ENCODE measurements at places on chromosomes 5 and 9. TPM values are rescaled to one million over a fixed set of nuclear protein-coding genes. Genes with fewer than 3 reads are reported as not detected.
A peak's percentile ranks its signal among the peaks of the same experiment; 100 is the strongest.

Gene ABLIM3
- not detected for total RNA-seq

DNA sequence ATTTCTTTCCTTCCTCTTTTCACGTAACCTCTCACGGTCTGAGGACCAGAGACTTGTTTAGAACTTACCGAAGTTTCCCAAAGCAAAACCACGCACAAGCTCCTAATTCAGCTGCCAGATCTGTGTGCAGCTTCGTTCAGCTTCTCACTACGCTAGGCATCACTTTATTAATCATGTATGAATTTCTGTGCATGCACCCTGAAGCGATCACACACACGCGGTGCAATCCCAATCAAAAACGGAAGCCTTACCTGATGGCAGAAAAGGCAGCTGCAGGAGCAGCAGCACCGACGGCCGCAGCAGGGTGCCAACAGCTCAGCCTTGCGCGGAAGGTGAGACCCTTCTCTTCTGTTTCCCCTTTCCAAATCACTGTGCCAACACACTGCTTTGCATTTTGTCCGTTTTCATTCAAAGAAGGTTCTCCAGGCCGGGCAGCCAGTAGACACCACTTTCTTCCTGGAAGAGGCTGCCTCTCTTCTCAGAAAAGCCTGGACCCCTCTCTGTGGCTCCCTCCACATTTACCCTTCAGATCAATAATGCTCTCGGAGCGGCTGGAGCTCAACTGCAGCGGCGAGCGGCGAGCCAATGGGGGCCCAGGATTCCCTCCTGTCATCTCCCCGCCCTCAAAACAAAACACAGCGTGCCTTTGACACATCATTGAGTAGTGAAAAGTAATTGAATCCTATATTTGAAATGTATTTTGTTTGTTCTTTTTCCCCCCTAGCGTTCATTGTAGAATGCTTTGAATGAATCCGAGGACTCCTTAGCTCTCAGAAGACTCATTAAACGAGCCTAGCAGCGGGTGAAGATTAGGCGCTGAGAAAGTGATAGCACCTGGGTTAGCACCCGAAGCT lies at the start of gene CDH12:
Gene CDH12, minus strand, starts transcription at position 538 of the 854 bp plus-strand sequence.
- peak; percentile 7 for DNase-seq
- no peaks in the 10 kb centered on the region for H3K36me3 ChIP-seq
- H3K4me1 ChIP-seq = peaks cover 6% of the 10 kb centered on the region
- no peak within 1 kb of the TSS for H3K27ac ChIP-seq

DNA sequence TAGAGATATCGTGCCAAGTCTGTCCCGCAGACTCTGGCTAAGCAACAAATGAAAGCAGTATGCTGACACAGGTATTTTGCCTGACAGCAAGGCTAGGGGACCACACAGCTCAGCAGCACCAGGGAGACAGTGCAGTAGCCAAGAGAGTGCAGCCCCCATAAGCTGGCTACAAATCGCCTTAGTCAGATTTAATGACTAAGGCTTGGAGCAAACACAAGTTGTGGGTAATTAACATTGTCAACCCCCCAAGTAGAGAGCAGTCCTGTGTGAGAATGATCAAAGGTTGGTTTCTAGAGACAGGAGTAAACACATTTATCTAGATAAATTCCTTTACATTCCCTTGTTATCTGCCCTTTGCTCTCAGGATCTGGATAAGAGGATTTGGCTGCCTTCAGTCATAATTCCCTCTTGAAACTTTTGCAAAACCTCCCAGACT lies 1434.5 kb upstream of the CDH6 start:
- H3K27ac ChIP-seq = no peak overlapping the region
- DNase-seq = no peak
- H3K36me3 ChIP-seq = no peaks in the 10 kb centered on the region
- no peak overlapping the region for H3K4me3 ChIP-seq

DNA sequence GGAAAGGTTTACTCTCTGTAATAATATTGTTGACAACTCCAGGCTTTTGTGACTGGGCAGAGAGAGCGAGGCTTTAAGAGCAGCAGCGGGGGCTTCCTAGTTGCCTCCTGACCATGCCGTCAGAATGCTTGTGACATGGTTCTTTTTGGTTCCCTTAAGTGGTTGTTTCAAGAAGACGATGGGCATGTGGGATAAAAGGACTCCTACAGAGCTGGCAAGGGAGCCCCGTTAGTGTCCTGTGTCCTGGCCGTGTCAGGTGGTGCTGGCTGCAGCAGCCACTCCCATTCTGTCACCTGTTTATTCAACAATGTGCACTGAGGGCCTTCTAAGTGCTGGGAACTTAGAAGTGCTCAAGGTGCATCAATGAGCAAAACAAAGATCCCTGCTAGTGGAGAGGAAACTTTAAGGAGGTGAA lies 19.7 kb downstream of the LCP2 start:
- no peak for DNase-seq
- peaks cover 52% of the 10 kb centered on the region for H3K36me3 ChIP-seq
- H3K27me3 ChIP-seq = no peaks in the 10 kb centered on the region
- H3K4me1 ChIP-seq = peaks cover 91% of the 10 kb centered on the region

GRCh38 chr5:150632305-150633160 lies 7.9 kb upstream of the SYNPO start:
- peaks cover 5% of the 10 kb centered on the region for H3K27me3 ChIP-seq
- DNase-seq = no peak
- H3K4me1 ChIP-seq = no peaks in the 10 kb centered on the region

DNA sequence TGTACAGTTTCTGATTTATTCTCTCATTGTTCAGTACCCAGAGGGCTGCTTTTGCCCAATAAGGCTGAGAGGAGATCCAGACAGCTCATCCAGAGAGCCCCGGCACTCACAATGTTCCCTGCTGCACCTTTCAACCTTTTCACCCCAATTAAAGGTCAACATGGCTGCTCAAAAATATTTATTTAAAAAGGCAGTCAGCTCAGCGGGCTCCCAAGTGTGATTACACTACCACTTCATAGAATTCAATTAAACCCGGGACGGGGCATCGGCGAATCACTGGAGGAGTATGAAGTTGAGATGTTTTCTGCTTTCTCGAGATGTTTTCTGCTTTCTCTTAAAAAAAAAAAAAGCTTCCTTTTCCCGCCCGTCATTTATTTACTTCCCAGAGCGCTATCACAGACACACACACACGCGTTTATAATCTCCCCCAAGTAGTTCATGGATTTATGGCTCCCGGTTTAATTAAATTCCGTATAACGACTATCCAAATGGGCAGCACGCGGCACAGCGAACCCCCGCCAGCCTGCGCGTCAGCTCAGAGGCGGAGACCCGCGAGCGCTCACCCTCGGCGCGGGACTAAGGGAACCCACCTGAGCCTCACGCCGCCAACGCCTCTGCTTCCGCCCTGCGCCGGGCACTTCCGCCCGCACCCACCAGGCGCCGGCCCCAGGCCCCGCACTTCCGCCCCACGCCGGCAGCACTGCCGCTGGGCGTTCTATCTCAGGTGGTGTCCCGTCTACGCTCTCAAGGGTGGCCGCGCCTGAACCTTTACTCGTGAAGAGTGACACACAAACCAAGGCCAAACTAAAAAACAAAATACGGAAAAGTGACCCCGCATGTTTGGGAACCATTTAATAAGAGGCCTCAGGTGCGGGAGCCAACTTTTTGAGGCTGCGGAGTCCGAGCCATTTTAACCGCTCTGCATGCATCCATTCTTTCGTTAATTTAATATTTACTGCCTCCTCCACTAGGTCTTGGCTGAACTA lies at the start of gene C5orf63:
Gene C5orf63, minus strand, starts transcription at position 642 of the 986 bp plus-strand sequence. CDS start 14,507 bp downstream, outside the sequence.
- peaks cover 18% of the 10 kb centered on the region for H3K36me3 ChIP-seq
- H3K27me3 ChIP-seq = no peaks in the 10 kb centered on the region
- peaks cover 21% of the 10 kb centered on the region for H3K4me1 ChIP-seq
- H3K27ac ChIP-seq = peak within 1 kb of the TSS; percentile 90

DNA sequence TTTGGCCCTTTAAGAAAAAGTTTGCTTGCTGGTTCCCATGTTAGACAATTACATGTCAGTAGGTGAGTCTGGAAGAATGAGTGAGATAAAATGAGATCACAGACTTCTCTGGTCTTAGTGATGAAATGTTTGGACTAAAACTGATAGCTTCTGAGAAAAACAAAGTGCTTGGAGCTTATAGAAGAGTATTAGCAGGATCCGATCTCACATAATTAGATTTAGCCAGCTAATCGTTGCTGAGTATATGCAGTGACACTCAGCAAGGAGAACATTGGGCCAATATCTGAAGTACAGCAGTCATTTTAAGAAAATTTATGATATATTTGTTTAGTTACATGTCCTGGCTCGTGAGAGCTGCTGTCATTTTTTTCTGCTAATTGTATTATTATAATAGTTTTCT lies 135.8 kb downstream of the SNCAIP start:
- H3K36me3 ChIP-seq = no peaks in the 10 kb centered on the region
- no peak overlapping the region for H3K4me3 ChIP-seq
- H3K27me3 ChIP-seq = no peaks in the 10 kb centered on the region
- H3K4me1 ChIP-seq = no peaks in the 10 kb centered on the region
- no peak for DNase-seq

- no peak overlapping the region for H3K27ac ChIP-seq
- H3K4me3 ChIP-seq = no peak overlapping the region
- DNase-seq = no peak
Observed at GRCh38 chr9:105661011-105661410, 1.2 kb upstream of the TAL2 start.

DNA sequence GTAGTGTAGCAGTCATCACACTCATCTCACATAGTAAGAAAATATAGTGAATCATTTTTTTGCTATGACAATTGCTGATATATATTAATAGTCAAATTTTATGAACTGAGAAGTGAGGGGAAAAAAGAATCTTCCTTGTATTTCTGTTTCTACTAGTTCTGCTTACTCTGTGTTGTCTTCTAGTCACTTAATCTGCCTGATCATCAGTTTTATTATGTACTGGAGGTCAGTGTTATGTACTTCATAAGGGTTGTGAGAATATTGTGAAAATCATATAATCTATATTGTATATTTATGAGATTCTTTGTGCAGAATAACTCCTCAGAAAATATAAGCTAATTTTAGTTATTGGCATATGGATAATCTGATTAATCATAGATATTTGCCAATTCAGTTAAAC lies 546.9 kb upstream of the RIOK2 start:
- no peak overlapping the region for H3K27ac ChIP-seq
- no peaks in the 10 kb centered on the region for H3K36me3 ChIP-seq
- no peak for DNase-seq
- no peaks in the 10 kb centered on the region for H3K4me1 ChIP-seq
- no peak overlapping the region for H3K4me3 ChIP-seq

- H3K27ac ChIP-seq = no peak overlapping the region
- H3K27me3 ChIP-seq = peaks cover 5% of the 10 kb centered on the region
- H3K36me3 ChIP-seq = no peaks in the 10 kb centered on the region
- H3K4me1 ChIP-seq = peaks cover 16% of the 10 kb centered on the region
Observed at GRCh38 chr5:122844910-122845228, 544 bp upstream of the SNX24 start.
